ENCODE measurements at places on chromosomes 3 and 15.

GRCh38 chr3:188674595-188674994 is 497.2 kb upstream of the TPRG1 start:
- H3K4me3 ChIP-seq = no peak overlapping the region
- H3K36me3 ChIP-seq = no peaks in the 10 kb centered on the region
- H3K27me3 ChIP-seq = no peaks in the 10 kb centered on the region

- no peaks in the 10 kb centered on the region for H3K27me3 ChIP-seq
- DNase-seq = no peak
- H3K4me1 ChIP-seq = peaks cover 34% of the 10 kb centered on the region
- no peak overlapping the region for H3K4me3 ChIP-seq
- H3K36me3 ChIP-seq = no peaks in the 10 kb centered on the region
Observed at GRCh38 chr3:30471066-30471465, 135.3 kb upstream of the TGFBR2 start.

DNA sequence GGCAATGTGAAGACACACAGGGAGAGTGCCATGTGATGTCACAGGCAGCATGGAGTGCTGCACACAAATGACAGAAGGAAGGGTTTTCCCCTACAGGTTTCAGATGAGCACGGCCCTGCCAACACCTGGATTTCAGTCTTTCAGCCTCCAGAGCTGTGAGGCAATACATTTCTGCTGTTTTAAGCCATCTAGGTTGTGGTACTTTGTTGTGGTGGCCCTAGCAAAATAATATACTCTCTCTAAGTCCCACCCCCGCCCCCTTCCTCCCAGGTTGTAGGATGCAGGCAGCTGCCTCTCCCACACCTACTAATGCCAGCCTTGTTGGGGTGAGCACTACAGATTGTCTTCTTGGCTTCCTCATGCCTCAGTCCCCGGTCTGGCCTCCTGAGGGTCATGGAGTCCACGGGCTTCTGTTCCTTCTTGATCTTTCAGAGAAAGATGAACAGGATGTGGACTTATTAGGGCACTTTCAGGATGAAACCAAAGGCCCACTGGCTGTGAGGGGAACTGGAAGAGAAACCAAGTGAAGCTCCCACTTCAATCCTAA is 180.0 kb downstream of the CD47 start:
- H3K36me3 ChIP-seq = no peaks in the 10 kb centered on the region
- H3K4me1 ChIP-seq = peaks cover 16% of the 10 kb centered on the region
- peaks cover 3% of the 10 kb centered on the region for H3K27me3 ChIP-seq
- DNase-seq = peak; percentile 70
- no peak overlapping the region for H3K27ac ChIP-seq

- H3K27me3 ChIP-seq = no peaks in the 10 kb centered on the region
- H3K36me3 ChIP-seq = no peaks in the 10 kb centered on the region
- no peak overlapping the region for H3K4me3 ChIP-seq
- DNase-seq = no peak
Observed at GRCh38 chr3:73665286-73665685, 40.5 kb upstream of the PDZRN3 start.

DNA sequence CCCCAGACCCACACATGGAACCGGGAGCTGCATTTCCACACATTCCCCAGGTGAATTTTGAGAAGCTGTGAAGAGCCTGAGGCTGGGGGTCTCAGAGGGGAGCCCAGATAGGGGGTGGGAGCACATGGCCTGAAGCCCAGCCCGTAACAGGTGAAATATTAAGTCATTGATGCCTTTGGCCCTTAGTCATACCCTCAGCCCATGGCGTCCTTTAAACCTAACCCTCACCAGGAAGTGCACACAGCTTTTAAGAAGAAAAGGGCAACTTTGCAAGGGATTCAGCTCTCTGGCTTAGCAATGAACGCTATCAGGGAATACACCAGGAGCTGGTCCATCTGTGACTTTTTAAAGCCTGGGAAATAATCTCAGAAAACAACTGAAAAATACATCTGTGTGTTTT is 40.6 kb downstream of the WNT7A start:
- no peak for DNase-seq
- peaks cover 1% of the 10 kb centered on the region for H3K27me3 ChIP-seq
- no peak overlapping the region for H3K27ac ChIP-seq

DNA sequence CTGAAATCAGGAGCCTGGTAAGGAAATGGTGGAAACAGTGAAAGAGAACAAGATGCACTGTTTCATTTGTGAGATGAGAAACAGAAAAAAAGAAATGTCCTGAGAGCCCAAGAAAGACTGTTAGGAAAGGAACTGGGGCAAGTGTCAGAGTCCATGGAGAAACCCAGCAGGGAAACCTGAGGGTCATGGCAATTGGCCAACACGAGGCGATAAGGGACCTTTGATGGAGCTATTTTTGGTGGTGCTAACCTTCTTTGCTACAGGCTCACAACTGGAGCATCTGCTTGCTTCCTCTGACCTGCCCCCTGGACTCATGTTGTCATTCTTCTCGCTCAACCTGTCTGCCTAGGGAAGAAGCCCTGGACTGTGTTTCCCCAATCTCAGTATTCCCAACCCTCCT is 4.2 kb upstream of the TMEM41A start:
- DNase-seq = no peak
- H3K36me3 ChIP-seq = no peaks in the 10 kb centered on the region
- peaks cover 3% of the 10 kb centered on the region for H3K4me1 ChIP-seq
- H3K27ac ChIP-seq = no peak overlapping the region

GRCh38 chr3:149466192-149466591 is 8.3 kb upstream of the TM4SF4 start:
- peaks cover 1% of the 10 kb centered on the region for H3K27me3 ChIP-seq
- H3K4me3 ChIP-seq = no peak overlapping the region
- no peaks in the 10 kb centered on the region for H3K4me1 ChIP-seq
- H3K36me3 ChIP-seq = no peaks in the 10 kb centered on the region
- H3K27ac ChIP-seq = no peak overlapping the region
- no peak for DNase-seq

GRCh38 chr3:136787349-136787748 is 31.6 kb upstream of the SLC35G2 start:
- H3K4me1 ChIP-seq = peaks cover 14% of the 10 kb centered on the region
- H3K27me3 ChIP-seq = no peaks in the 10 kb centered on the region
- H3K27ac ChIP-seq = peak overlapping the region; percentile 30

DNA sequence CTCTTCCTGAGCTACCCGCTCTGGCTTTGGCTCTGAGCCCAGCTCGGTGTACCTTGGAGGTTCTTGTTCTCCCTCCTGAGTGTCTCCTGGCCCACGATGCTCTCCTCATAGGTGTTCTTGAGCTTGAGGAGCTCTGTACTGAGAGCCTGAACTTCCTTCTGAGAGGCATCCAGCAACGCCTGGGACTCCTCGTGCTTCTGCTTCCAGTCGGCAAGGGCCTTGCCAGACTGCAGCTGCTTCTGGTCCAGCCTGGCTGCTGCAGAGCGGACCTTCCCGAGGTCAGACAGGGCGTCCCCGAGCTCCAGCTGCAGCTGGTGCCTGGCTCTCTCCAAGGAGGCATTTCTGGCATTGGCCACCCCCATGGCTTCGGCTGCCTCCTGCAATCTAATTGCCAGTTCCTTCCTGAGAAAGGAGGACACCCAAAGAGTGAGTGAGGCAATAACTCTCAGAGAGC is 99.8 kb downstream of the MYH15 start:
- no peak overlapping the region for H3K27ac ChIP-seq
- DNase-seq = no peak
- peaks cover 3% of the 10 kb centered on the region for H3K4me1 ChIP-seq
- H3K36me3 ChIP-seq = no peaks in the 10 kb centered on the region
- no peaks in the 10 kb centered on the region for H3K27me3 ChIP-seq

GRCh38 chr15:85692873-85693272 is 101.9 kb downstream of the KLHL25 start:
- H3K4me1 ChIP-seq = peaks cover 73% of the 10 kb centered on the region
- peaks cover 47% of the 10 kb centered on the region for H3K36me3 ChIP-seq
- DNase-seq = peak; percentile 55
- no peaks in the 10 kb centered on the region for H3K27me3 ChIP-seq

GRCh38 chr3:87461036-87461435 is 184.7 kb upstream of the POU1F1 start:
- H3K36me3 ChIP-seq = no peaks in the 10 kb centered on the region
- H3K27me3 ChIP-seq = no peaks in the 10 kb centered on the region
- H3K4me1 ChIP-seq = no peaks in the 10 kb centered on the region
- H3K4me3 ChIP-seq = no peak overlapping the region
- no peak for DNase-seq

DNA sequence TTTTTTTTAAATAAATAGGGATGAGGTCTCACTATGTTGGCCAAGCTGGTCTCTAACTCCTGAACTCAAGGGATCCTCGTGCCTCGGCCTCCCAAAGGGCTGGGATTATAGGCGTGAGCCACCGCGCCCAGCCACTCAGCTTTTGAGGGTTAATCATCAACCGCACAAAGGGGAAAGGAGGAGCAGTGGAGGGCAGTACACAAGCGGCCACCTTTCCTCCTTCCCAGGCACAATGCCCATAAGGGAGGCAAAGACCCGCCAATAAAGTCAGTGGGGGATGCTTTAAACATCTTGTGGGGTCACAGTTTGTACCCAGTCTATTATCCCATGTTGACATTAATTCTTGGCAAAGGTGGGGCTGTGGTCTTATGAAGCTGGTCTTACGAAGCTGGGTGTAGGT is 32.4 kb downstream of the EHD4 start:
- H3K36me3 ChIP-seq = peaks cover 24% of the 10 kb centered on the region
- peaks cover 47% of the 10 kb centered on the region for H3K4me1 ChIP-seq

DNA sequence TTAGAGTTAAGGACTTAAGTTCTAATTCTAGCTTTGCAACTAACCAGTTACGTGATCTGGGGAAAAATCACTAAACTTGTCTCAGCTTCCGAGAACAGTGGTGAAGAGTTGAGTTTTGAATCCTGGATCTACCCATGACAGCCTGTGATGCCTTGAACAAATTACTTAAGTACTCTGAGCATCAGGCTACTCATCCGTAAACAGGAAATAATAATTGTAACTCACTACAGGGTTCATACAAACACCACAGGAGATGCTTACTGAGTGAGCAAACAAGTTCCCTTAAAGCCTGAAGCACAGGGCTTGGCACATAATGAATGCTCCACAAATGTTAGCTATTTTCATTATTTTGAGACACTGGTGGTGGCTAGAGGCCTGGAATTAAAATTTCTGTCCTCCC is 158.8 kb downstream of the ERC2 start:
- H3K27ac ChIP-seq = no peak overlapping the region
- no peaks in the 10 kb centered on the region for H3K36me3 ChIP-seq
- no peak overlapping the region for H3K4me3 ChIP-seq

- H3K4me3 ChIP-seq = no peak overlapping the region
- no peaks in the 10 kb centered on the region for H3K36me3 ChIP-seq
- H3K27ac ChIP-seq = no peak overlapping the region
- no peaks in the 10 kb centered on the region for H3K27me3 ChIP-seq
- H3K4me1 ChIP-seq = no peaks in the 10 kb centered on the region
Observed at GRCh38 chr15:98002866-98003265, 42.4 kb downstream of the ARRDC4 start.

DNA sequence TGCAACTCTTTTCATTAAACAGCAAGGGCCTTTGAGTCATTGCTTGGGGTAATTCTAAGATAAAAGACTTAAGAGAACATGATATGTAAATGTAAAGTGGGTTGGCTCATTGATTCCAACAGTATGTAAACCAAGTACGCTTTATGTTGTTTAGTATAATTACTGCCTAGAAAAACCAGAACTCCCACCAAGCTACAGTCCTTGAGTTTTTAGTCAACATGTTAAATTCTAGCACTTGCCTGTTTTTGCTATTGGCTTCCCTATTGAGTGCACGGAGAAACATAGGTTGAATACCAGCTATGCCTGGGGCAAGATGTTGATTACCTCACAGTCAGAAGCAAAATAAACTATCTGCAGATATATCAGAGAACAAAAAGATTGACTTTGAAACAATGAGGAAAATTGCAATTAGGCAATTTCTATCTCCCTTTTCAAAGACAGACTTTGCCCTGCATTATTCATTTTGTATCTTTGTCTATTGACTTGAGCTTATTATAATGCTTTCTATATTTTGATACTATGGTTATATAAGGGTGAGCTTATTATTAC is 179.3 kb downstream of the ZPLD1 start:
- no peak overlapping the region for H3K4me3 ChIP-seq
- H3K4me1 ChIP-seq = no peaks in the 10 kb centered on the region
- DNase-seq = no peak
- no peaks in the 10 kb centered on the region for H3K36me3 ChIP-seq

GRCh38 chr15:54014067-54014655 is 35.9 kb downstream of the UNC13C start:
- peaks cover 3% of the 10 kb centered on the region for H3K27me3 ChIP-seq
- H3K36me3 ChIP-seq = no peaks in the 10 kb centered on the region
- H3K4me3 ChIP-seq = no peak overlapping the region
- no peaks in the 10 kb centered on the region for H3K4me1 ChIP-seq
- no peak overlapping the region for H3K27ac ChIP-seq

DNA sequence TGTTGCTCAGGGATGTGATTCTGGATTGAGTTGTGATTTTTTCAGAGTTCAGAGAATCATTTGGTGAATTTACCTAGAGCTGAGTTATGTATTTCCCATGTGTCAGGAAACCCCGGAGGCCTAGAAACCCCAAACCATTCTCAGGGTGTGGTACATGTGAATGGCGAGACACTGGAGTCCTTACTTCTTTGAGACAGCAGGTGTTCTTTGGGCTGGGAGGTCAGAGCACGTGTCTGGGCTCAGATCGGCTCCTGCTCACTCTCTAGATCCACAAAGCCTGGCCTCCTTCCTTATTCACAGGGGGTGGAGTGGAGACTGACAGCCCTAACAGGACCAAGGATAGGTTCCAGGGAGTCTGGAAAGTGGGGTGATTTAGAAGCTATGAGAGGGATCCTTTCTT is 145.8 kb downstream of the CHDH start:
- peaks cover 8% of the 10 kb centered on the region for H3K27me3 ChIP-seq
- H3K4me3 ChIP-seq = no peak overlapping the region
- no peak for DNase-seq
- no peak overlapping the region for H3K27ac ChIP-seq

DNA sequence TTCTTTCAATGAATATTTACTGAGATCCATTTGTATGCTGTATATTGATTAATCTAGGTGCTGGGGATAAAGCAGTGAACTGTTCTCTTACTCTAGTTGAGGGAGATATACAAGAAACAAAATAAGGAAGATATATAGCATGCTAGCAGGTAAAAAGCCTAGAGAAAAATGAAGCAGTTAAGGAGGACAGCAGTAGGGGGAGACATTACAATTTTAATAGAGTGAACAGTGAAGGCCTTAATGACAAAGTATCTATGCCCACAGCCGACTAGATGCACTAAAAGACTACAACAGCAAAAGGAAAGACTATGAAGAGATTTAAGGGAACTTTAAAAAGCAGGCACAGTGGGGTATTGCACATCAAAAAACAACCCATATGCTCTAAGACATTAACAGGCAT is 81.4 kb downstream of the XRN1 start:
- no peak overlapping the region for H3K4me3 ChIP-seq
- no peak overlapping the region for H3K27ac ChIP-seq
- no peaks in the 10 kb centered on the region for H3K4me1 ChIP-seq
- DNase-seq = no peak

- no peak overlapping the region for H3K4me3 ChIP-seq
- DNase-seq = no peak
- no peak overlapping the region for H3K27ac ChIP-seq
- no peaks in the 10 kb centered on the region for H3K36me3 ChIP-seq
- peaks cover 3% of the 10 kb centered on the region for H3K4me1 ChIP-seq
Observed at GRCh38 chr3:195113048-195113447, 157.9 kb downstream of the XXYLT1 start.

All from activated CD8-positive, alpha-beta T cell treated with anti-CD3 and anti-CD28 coated beads for 36 hours (primary cell).